ENCODE measurements at places on chromosomes 7 and 10.

- no peak for DNase-seq
Measured at GRCh38 chr10:132399117-132400035, 2.4 kb downstream of the PWWP2B start.

GRCh38 chr7:40298421-40298820 lies 163.6 kb downstream of the SUGCT start:
- no peak for DNase-seq

GRCh38 chr10:78756604-78757343 lies 312.0 kb upstream of the ZMIZ1 start:
- DNase-seq: no peak

GRCh38 chr10:80405626-80406025 lies 2.7 kb upstream of the PRXL2A start:
- no peak for DNase-seq

DNA sequence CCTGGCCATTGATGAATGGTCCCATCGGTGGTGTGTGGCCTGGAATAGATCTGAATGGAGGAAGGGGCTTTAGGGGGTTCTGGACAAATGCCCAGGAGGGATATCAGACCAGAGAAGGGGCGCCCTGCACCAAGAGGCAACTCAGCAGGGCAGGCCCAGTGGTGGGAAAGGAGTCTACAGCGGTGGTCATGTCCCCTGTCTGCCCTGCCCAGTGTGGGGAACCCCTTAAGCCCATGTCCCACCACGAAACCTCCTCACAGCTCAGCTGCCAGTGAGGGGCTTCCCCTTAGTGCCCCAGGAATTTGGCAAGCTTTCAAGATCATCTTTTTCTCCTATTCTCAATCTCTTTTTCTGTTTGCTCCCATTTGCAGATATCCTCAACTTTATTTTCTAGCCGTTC lies 14.1 kb upstream of the CCSER2 start:
- DNase-seq: no peak

GRCh38 chr7:87886875-87887274 lies 10.6 kb downstream of the DBF4 start:
- DNase-seq: no peak

DNA sequence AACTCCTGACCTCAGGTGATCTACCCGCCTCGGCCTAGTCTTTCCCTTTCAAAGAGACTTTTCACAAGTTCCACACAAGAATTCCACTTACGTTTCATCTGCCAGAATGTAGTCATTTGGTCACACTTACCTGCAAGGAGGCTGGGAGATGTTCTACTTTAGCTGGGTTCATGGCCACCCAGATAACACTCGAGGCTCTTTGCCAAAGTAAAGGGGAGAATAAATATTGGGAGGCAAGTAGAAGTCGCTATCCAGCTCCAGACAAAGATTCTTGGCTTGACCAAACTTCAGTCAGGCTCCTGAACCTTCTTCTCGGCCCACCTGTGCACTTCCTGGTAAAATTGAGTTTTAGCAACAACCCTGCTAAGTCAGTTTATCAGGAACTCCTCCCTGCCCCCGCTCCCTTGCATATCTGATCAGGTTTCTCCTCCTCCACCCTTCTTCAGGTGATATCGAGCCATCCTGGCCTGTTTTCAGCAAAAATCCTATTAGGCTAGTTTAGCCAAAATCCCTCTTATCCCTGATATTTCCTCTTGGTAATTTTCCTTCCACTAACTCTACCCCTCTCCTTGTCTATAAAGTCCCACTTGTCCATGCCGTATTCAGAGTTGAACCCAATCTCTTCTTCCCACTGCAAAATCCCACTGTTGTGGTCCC lies 25.1 kb upstream of the SAMD8 start:
- no peak for DNase-seq

DNA sequence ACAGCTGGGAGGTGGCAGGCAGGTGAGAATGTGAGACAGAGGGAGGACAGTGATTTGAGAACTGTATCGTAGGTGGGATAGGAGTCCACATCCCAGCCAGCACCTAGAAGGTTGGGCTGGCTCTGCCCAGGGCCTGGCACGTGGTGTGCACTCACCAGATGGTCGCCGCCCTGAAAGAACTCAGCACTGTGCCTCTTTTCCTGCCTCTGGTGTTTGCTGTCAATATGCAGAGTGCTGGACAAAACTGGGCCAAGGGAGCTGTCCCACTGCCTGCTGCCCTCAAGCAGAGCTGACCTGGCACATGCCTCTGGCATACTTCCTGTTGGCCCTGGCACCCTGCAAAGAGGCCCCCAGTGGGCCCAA lies 36.8 kb downstream of the CHST3 start:
- DNase-seq: no peak

GRCh38 chr10:71394926-71395562 lies 1.7 kb upstream of the CDH23 start:
- DNase-seq: no peak

GRCh38 chr10:102781090-102781920 lies 37.6 kb downstream of the WBP1L start:
- DNase-seq: no peak
